ENCODE measurements at places on chromosomes 5 and 9.

DNA sequence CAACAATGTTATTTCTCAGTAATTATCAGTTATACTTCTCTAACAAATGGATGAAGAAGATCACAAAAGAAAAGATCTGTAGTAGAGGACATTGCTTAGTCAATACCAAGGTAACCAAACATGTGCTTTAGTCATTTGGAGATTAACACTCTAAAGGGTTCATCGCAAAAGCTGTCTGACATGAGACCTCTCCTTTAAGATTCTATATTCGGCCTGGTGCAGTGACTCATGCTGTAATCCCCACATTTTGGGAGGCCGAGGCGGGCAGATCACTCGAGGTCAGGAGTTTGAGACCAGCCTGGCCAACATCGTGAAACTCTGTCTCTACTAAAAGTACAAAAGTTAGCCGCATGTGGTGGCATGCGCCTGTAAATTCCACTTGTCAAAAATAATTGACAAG, 18.3 kb upstream of the CKMT2 start:
- no peak for DNase-seq

- DNase-seq = peak; percentile 69
These were observed 30.9 kb downstream of the GALNT10 start for GRCh38 chr5:154221371-154221896.

GRCh38 chr9:77877976-77878375, 153.6 kb downstream of the GNAQ start:
- DNase-seq = no peak

- no peak for DNase-seq
These were observed 72.6 kb downstream of the FGF1 start for GRCh38 chr5:142613271-142613671.

- DNase-seq = no peak
These were observed 76.0 kb upstream of the CD180 start for GRCh38 chr5:67272453-67273130.

- no peak for DNase-seq
These were observed 139.5 kb upstream of the SLC28A3 start for GRCh38 chr9:84480071-84480470.

DNA sequence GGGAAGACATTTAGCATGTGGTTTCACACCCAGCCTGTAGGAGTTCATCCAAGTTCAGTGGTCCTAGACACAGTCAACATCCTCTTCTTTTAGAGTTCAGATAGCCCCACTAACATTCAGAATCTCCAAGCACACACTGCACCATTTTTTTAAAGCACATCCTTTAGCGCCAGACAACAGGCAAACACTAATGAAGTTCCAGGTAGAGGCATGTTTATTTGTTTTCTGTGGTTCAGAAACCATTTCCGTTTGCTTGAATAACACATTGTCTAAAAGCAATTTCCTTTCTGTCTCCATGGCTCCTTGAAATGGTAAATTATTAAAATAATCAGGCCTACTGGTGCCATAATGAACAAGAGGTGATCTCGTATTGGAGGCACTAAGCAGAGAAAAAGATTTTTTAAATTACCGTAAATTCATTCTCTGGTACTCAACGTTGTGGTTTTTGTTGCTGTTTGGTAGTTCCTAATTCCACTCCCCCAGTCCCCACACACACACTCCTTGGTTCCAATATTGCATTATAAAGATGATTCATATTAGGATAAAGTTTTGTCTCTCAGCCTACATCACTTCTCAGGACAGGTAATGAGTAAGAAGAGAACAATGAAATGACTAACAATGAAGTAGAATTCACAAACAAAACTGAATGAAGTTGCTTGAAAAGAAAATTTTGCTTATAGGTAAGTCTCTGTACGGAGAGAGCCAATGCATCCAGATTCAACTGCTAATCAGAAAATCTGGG, 153.1 kb downstream of the PCSK1 start:
- no peak for DNase-seq

DNA sequence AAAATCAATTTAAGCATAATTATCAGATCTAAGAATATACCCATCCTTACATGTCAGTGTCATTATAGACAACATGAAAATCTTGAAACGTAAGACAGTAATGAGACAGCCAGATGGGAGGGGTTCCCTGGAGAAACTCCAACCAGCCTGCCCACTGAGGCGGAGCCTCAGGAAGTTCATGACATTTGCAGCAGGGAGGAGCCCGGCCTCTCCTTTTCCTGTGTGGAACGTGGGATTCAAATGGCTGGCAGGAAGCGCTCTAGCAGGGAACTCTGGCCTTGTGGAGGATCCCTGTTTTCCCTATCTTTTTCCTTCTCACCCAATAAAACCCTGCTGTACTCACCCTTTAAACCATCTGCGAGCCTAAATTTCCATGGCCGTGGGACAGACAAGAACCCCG, 176.6 kb upstream of the KCNN2 start:
- no peak for DNase-seq

- DNase-seq = no peak
These were observed 24.2 kb downstream of the CSNK1A1 start for GRCh38 chr5:149526845-149527590.

GRCh38 chr5:20515606-20516005, 527.6 kb upstream of the CDH18 start:
- DNase-seq = no peak

GRCh38 chr5:88761269-88761850, 121.6 kb downstream of the MEF2C start:
- no peak for DNase-seq

DNA sequence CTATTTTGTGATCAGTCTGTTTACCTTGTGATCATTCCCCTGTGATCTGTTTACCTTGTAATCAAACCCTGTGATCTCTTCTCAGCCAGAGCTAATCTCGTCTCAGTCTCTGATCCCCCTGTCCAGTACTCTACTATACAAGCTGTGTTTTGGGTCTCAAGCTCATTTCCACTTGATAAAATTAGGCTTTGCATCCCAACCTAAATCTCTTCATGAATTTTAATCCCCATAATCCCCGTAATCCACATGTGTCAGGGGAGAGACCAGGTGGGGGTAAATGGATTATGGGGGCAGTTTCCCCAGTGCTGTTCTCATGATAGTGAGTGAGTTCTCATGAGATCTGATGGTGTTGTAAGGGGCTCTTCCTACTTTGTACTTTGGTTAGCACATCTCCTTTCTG, 157.2 kb downstream of the PRR16 start:
- DNase-seq = no peak

GRCh38 chr5:131328536-131329285, 64.9 kb downstream of the CDC42SE2 start:
- no peak for DNase-seq

DNA sequence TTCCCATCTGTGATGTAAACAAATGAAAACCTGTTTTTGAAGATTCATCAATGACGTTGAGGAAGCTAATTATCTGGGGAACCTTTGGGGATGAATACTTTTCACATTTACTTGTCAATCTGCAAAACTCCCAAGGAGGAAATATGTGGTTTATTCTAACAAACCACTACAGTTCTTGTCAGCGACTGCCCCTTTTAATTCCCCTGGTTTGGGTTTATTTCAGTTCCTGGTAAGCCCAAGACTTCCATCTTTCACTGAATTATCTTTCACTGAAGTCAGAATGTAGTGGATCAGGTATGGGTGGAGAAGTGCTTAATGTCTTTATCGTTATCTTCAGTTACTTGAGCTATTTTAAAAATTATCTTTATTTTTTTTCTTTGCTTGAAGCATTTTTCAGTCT, 40.2 kb downstream of the TLR4 start:
- no peak for DNase-seq

- no peak for DNase-seq
These were observed 88.6 kb downstream of the ZFAND5 start for GRCh38 chr9:72276429-72276828.

DNA sequence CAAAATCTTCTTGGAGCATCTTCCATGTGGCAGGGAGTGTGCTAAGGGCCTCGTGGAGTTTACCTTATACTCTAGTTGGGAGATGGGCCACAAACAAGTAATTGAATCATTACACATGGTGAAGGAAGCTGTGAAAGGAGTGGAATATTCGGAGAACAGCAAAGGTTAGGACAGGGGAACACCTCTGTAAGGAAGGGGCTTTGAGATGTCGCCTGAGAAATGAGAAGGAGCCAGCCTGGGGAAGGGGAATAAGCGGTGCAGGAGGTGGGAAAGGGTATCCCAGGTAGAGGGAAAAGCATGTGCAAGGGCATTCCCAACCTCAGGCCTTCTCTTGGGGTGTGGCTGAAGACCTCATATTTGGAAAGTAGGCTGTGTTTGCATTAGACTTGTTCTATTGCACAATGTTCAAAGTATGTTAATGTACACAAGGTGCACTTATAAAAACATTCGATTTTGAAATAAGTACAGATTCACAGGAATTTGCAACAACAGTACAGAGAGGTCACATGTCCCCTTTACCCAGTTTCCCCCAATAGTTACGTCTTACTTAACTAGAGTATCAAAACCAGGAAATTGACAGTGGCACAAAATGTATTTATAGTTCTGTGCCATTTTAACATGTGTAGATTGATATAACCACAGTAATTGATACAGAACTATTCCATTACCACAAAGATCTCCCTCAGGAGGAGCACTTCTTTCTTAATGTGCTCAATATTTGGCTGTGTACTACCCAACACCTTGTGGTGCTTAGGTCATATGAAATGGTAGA, 2.4 kb upstream of the STOM start:
- DNase-seq = no peak

GRCh38 chr5:75856056-75856455, 138.8 kb upstream of the POC5 start:
- no peak for DNase-seq

DNA sequence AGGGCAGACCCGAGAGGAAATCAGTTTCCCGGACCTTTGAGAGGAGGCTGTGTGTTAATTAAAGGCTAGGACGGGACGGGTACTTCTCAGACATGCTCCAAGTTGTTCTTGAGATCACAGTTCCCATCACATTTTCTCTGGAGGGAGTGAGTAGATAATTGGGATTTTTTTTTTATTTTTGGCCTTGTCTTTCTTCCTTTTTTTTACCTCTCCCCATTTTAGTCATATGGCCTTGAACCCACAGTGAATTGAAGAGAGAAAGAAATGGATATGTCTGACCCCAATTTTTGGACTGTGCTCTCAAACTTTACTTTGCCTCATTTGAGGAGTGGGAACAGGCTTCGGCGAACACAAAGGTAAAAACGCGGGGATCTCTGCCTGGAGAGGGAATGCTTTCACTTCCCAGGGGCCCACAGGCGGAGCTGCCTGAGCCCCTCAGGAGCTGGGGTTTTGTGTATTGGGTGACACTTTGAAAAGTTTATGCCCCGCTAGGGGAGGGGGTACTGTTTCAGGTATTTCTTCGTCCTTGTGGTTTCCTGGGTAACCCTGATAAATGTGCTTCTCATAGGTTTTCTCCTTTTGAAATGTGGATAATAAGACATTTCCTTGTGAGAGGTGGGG, 191.8 kb downstream of the CD180 start:
- DNase-seq = no peak

GRCh38 chr5:158658446-158659230, 441.1 kb downstream of the EBF1 start:
- no peak for DNase-seq

- DNase-seq = no peak
These were observed 296.6 kb downstream of the MED10 start for GRCh38 chr5:6081727-6082210.

DNA sequence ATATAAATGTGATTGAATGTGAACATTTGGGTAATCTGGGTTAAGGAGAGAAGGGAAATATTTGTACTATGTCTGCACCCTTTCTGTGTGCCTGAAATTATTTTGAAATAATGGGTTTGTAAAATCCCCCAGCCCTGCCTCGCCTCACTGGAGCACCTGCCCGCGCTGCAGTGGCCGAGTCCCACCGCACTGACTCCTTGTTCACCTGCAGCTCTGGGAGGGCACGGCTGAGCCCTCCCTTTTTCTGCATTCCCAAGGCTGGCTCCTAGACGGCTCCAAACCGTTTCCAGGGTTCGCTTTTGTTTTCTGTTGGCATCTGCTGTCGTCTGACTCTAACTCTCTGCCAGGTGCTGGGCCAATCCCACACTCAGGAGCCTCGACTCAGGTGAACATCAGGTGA, 17.6 kb upstream of the PPP1R26 start:
- DNase-seq = no peak

- no peak for DNase-seq
These were observed 83.8 kb upstream of the RAPGEF1 start for GRCh38 chr9:131823701-131824146.

- DNase-seq = peak; percentile 64
These were observed 84.6 kb downstream of the ANKRD55 start for GRCh38 chr5:56148453-56148971.

Measured in activated CD8-positive, alpha-beta memory T cell treated with anti-CD3 and anti-CD28 coated beads for 24 hours (primary cell).